DMS53 (cell line): ENCODE measurements at places on chromosomes 3 and 15.

DNA sequence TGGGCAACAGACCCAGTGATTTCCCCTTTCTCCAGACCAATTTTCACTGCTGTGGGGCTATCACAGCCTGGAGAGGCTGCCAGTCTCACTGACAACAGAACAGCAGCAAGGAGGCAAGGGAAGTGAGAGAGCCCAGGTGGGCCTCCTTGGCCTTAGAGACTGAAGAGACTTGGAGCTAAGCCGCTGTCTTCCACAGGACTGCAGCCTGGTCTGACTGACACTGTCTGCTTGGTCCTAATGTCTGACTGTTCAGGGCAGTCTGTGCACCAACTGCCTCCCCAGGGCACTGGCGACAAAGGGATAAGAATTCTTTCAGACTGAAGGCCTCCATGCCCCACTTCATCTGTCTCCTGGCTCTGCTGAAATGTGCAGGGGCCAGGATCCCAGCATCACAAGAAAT, 11.5 kb downstream of the POMGNT2 start:
- no peak for DNase-seq

GRCh38 chr3:195043607-195044339, 227.2 kb downstream of the XXYLT1 start:
- no peak for DNase-seq

GRCh38 chr15:29601811-29602210, 220.5 kb downstream of the TJP1 start:
- peak; percentile 5 for DNase-seq

GRCh38 chr3:68893600-68894239, 38.6 kb downstream of the TAFA4 start:
- peak; percentile 31 for DNase-seq

GRCh38 chr15:75723847-75724660, 11.4 kb upstream of the CSPG4 start:
- peak; percentile 94 for DNase-seq

DNA sequence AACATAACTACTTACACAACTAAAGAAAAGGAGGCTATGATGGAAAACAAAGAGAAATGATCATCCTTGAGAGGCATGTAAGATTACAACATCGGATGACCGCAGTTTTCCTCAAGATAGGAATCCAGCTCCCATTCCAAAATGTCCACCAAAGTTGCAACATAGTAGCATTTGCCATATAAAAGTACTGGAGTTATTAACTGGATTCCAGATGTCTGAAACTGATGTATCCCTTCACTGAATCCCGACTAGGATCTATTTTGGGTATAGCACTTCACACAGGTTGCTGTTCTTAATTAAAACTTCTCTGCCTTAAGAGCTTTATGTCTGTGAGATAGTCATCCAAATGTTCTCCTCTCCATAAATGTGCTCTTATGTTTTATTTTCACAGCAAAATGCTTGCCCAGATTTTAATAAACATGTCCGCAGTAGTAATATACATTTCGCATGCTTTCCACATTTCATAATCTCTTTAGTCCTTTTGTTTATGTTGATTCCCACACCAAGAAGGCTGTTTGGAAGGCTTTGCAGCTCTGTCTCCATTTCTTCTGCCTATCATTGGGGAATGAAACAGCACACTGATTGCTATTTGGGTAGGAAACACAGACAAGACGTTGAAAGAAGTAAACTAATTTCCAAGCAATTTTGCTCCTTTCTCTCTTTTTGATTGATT, 716.5 kb upstream of the CFAP20DC start:
- no peak for DNase-seq

DNA sequence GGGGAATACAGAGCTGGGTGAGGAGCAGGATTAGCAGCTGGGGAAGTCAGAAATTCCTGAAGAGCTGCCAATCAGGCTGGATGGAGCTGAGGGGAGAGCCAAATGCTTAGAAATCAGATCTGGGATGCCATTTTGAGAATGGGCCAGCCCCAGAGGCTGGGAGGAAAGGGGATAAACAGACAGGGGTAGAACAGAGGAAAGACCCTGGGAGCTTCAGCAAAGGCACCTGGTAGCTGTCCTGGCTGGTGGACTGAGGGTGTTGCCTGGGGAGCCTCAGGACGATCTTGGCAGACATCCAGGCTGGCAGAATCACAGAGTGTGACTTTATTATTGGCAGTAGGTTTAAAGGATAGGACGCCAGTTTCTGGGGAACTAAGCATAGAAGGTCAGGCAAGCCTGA, 97.8 kb downstream of the SQOR start:
- no peak for DNase-seq

DNA sequence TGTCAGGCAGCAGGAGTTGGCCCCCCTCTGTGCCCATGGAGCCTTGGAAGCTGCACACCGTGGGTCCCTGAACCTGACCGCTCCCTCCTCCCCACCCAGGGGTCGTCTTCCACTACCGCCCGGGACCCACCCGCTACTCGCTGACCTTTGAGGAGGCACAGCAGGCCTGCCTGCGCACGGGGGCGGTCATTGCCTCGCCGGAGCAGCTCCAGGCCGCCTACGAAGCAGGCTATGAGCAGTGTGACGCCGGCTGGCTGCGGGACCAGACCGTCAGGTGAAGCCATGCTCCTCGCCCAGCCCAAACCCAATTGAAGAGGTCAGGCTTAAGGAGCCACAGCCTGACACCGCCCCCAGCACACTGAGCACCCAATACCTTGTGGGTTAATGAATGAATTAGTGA, 43.9 kb downstream of the ACAN start:
- no peak for DNase-seq

DNA sequence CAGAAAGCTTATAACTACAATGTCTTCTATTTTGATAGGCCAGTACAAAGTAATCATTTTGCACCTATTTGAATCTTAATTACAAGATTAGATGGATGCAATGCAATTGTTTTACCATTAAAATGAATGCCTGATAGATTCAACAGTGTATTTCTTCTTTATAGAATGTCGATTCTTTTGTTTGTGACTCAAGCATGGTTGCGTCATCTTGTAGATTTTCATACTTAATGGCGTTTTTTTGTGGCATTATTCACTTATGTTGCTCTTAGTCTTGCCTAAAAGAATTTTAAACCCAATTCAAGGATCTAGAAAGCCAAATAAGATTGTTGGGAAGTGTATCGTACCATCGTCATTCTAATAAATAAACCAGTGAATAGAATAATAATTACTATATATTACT, 21.4 kb downstream of the ZBTB38 start:
- DNase-seq: no peak

- no peak for DNase-seq
Observed at GRCh38 chr3:152243301-152243711, 25.4 kb upstream of the MBNL1 start.

DNA sequence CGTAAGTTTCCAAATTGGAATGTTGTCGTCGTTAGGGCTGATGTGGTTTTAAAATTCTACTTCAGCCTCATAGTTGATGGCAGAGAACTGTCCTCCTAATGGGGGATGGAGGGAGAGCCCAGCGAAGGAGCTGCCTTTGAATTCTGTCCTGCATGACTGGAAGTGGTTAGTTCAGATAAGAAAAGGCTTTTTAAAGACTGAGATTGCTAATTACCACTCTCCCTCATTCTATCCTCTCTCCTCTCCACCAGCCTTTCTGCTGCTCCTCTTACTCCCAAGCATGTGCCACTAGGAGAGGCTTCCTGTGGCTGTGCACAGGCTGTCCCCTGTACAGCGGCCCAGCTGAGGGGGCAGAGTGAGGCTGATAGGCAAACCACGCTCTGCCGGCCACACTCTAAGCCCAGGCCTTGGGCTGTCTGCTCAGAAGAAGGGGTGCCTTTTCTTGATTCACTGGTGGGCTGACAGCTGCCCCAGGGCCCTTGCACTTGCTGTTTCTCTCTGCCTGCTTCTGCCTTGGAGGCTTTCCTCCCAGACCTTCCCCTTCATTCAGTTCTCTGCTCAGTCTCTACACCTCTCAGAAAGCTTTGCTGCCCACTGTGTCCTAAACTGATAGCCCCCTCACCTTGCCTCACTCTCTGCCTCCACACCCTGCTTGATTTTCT, 8.7 kb upstream of the PAQR9 start:
- no peak for DNase-seq

DNA sequence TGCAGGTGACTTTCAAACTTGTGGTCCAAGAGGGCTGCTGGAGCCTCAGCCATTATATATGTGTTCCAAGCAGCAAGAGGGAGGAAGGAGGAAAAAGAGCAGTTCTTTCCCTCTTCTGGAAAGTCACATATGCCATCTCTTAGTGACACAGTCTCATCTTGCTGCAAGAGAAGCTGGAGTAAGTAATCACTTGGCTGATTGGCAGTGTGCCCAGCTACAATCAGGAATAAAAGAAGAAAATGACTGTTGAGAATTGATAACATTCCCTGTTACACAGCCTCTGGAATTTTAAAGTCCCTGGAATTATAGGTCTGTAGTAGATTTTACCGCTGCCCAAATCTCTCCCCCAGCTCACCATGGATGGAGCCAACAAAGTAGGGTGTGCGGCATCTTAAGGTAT, 31.4 kb upstream of the LYZL4 start:
- no peak for DNase-seq

DNA sequence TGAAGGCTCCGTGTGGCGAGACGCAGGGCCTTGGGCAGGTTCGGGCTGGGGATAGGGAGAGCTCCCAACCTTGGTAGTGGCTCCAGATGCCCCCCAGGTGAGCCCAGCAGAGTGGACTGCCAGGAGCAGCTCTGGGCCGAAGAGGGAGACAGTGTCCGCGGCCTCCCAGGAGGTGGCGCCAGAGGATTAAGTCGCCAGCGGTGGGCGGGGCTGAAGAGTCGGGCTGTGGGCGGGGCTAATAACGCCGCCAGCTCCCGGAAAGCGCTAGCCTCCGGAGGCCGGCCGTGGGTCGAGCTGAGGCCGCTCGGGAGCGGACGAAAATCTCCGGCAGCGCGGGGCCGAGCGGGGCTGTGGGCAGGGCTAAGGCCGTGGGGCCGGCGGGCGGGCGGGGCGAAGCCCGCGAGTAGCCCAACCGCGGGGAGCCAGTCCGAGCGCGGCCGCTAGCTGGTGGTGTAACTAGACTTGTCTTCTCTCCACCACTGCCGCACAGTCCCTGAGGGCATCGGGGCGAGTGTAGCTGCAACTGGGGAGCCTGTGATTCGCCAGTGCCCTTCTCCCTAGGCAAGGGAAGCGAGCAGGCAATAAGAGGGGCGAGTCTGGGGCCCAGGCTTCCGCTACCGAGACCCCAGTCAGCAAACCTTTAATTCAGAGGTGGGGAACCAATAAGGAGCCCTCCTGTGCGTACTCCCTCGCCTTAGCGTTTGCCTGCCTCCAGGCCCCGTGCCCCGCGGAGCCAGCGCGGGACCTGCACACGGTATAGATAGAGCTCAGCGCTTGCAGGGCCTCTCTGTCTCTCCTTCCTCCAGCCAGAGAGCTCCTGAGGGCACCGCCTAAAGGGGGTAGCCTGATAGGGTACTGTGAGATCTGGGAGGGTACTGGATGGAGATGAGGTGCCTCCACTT, 14.4 kb upstream of the BSN start:
- peak; percentile 91 for DNase-seq

DNA sequence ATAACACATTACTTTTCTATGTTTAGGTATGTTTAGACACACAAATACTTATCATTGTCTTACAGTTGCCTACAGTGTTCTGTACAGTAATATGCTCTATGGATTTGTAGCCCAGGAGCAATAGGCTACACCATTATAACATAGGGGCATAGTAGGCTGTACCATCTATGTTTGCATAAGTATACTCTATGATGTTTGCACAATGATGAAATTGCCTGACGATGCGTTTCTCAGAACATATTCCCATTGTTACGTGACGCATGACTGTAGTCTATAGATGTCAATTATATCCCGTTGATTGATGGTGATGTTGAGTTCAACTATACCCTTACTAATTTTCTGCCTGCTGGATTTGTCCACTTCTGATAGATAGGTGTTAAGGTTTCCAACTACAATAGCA, 139.4 kb upstream of the PFN2 start:
- DNase-seq: peak; percentile 89

DNA sequence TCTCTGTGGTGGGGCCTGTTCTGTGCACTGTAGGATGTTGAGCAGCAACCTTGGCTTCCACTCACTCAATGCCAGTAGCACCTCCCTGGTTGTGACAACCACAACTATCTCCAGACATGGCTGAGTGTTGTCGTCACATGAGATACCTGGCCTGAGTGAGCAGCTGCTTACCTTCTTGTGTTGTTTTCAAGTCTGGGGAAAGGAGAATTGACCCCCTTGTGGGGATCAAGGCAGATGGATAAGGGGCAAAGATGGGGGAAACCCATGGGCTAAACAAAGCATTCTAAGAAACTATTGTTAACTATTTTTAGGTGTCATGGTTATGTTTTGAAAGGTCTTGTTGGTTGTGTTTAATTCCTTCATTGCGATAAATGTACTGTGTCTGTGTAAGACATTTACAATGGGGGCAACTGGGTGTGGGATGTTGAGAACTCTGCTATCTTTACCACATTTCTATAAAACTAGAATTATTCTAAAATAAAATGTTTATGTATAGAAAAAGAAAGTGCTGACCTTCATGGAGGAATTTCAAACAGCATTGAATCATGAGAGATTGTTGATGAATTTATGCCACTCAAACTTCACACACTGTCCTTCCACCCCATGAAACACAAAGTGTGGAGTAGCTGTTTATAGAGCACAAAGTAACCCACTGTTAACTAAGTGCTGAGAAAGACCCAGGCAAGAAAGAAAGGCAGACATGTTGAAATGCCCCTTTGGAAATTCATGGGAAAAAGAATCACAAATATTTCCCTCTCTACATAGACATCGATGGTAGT, 48.4 kb upstream of the SPTSSB start:
- DNase-seq: no peak

DNA sequence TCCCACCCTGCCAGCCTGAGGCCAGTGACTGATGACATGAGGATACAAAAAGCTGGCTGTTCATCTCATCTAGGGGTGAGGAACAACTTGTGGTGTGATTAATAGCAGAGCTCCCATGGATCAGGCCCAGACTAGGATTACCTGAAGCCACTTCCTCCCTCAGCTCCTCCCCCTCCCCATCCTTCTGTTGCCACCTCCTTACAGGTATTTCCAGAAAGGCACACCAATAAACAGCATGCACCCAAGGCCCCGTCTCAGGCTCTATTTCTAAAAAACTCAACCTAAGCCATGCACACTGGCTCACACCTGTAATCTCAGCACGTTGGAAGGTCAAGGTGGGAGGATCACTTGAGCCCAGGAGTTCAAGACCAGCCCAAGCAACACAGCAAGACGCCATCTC, 54.1 kb downstream of the SRGAP3 start:
- no peak for DNase-seq

GRCh38 chr3:129587566-129588210, 18.8 kb downstream of the PLXND1 start:
- no peak for DNase-seq

GRCh38 chr3:143979813-143980212, 8.2 kb downstream of the DIPK2A start:
- no peak for DNase-seq

DNA sequence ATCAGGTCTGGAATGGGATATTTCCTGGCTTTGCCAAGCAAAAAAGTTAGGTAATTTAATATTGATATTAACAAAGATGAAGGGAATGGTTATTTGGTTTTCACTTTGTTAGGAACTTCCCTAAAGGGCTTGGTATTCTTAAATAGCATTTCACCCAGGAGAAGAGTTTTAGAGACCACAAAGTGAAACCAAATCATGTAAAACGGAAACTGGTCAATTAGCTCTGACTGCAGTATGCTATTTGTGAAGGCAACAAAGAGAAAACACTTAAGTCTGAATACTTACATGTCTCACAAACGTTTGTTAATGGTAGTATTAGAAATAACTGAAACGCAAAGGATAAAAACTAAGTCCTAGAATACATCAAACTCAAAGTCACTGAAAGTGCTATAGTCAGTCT, 32.4 kb upstream of the SETMAR start:
- no peak for DNase-seq
